ENCODE measurements at places on chromosomes 12 and 14.
A peak's percentile ranks its signal among the peaks of the same experiment; 100 is the strongest.

DNA sequence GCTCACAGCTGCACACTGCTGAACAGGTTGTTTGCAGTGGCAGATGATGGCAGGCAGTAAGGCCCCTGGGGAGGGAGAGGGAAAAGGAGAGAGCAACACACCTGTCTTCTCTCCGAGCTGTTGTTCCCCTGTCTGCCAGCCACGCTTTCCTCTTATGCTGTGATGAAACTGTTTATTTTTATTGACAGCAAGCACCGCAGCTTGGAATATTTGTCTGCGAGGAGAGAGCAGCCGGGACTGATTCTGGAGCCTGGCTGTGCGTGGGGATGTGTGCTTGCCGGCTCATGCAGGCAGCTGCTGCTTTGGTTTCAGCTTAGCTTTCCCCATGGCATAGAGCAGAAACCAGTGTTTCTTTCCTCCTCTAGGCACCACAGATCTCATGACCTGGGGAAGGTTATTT is 58.7 kb upstream of the KCNA5 start:
- peak; percentile 8 for DNase-seq

GRCh38 chr14:73757381-73757780 is 43.2 kb upstream of the PNMA1 start:
- no peak for DNase-seq

GRCh38 chr12:123929946-123930583 is 42.6 kb downstream of the CCDC92 start:
- DNase-seq: no peak

DNA sequence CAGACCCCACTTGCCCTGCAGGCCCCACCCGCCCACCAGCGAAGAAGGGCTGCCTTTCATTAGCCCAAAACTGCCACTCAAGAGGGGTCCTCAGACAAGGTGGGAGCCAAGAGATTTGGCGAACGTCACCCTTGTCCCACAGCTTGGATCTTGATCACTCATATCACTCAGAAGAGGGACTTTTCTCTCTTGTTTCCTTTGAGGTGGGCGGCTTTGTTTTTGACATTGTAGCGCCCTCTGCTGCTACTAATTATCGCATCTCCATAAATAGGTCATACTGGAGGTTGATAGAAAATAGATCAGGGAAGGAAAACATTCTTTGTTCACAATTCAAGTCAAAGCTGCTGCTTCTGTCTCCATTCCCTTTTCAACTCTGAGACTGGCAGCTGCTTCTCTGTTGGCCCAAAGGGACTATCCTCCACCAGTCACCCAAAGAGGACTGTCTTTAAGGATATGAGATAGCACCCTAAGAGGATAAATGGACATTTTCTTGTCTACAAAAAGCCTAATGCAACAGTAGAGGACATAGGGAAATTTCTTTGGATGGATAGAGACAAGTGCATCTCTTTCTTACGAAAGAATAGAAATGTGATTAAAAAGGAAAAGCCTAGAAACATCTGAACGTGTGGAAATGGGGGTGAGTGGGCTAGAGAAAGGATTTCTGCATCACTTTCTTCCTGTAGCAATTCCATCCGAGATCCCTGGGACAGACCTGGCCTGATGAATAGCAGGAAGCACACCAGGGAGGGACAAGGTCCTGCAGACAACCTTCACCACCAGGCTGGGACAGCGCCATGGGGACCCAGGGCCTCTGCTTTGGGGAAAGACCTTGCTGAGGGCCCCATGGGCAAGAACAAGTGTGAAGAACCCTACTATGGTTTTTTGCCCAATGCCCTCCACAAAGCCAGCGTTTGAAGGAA is 115.8 kb downstream of the DAD1 start:
- peak; percentile 12 for DNase-seq

DNA sequence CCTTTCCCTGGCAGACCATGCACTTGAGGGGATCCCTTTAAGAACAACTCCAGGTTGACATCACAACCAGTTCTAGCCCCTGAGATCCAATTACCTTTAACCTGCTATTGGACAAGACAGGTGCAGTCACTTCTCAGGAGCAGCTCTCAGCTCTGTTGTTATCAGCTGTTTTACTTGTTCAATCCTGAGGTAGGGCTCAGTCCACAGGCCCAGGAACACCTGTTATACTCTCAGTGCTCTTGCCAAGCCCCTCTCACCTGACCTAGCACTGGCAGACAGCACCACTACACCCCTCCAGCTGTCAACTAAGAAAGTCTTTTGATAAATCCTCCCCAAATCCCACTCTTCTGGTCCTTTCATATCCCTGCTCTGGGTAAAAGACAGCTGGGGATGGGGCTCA is 163.9 kb upstream of the TMTC2 start:
- DNase-seq: no peak

- no peak for DNase-seq
Observed at GRCh38 chr14:75306927-75307699, 28.5 kb downstream of the FOS start.

DNA sequence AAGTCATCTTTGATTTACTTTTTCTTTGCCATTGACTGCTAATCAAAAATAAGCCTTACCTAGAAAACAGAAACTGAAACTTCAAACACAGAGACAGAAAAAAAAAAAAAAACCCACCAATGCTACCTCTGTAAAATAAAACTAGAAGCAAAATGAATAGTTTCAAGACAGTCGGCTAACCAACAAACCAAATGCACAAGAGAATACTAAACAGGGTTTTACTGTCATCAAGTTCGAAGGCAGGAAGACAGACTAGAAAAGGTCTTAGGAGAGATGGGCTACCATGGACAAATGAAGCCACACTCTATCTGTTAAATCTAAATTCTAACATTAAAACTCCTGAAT is 59.5 kb downstream of the SEL1L start:
- no peak for DNase-seq

DNA sequence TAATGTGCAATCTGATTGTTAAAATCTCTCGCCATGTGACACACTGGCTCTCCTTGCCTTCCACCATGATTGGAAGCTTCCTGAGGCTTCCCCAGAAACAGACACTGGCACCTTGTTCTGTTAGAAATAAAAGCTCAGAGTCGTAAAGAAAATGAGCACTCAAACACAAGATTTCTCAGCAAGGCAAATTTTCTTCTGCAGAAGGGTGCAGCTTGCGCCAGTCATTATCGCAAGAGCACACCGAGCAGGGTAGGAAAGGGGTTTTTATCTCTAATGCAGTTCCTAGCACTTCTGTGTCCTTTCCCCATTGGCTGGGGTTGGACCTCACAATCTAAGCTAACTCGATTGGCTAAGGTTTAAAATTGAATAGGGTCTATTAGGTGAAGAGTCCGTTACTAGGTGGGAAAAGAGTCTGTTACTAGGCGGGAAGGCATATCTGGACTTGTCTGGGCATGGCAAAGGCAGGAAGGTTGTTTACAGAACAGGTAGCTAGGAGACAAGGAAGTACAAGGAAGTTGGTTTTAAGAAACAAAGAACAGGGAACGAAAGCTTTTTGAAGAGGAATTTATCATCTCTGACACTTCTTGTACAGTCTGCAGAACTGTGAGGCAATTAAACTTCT is 62.6 kb upstream of the BICD1 start:
- no peak for DNase-seq

DNA sequence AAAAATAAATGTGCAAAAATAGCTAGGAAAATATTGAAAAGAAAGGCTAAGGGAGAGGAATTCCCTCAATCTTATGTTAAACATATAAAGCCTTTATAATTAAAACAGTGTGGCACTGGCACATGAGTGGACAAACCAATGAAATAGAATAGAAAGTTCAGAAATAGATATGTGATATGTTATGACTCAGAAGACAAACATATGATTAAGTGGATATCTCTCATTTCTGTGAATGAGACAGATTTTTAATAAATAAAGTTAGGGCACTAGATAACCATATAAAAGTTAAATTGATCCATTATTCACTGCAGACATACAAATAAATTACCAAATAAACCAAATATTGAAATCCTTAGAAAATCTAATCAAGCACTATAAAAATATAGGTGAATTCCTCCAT is 73.0 kb downstream of the ALG10B start:
- no peak for DNase-seq

DNA sequence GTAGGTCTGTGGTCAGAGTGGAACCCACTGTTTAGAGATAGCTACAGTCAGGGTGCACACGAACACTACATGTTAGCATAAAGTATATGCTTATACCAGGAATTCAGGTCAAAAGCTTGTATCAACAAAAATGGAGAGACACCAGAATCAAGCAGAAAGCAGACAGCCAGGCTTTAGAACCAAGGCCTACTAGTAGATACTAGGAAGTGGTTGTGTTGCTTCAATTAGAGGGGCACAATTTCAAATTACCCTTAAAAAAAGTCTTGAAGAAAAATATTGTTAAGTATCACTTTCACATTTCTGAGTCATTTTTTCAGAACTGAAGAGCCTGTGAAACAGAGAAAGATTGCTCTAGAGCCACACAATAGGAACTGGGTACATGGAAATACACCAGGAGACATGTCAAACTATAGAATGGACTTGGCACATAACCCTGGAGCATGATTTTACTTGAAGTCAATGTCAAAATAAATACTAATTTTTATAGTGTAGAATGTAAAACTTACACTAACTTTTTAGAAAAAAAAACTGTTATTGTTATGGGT is 41.6 kb downstream of the LRRC9 start:
- DNase-seq: no peak

DNA sequence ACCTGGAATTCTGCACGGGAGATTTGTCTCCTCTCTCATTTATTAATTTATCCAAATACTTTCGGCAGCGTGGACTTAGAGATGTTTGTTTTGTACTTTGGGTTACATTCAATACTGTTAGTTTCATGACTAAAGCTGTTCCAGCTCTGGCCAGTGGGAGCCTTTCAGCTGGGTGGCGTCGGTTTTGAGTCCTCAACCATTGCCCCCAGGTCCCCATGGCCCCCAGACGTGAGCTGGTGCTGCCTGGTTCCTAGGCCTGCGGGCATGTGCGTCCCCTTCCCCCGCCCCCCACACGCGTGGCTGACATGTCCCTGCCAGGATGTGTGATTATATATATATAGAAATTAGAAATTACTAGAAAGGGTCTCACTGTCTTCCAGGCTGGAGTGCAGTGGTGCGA is 48.2 kb downstream of the KIF26A start:
- no peak for DNase-seq

GRCh38 chr12:9034095-9034494 is 44.7 kb downstream of the KLRG1 start:
- DNase-seq: no peak

- no peak for DNase-seq
Observed at GRCh38 chr14:33457617-33458016, 493.3 kb downstream of the EGLN3 start.

DNA sequence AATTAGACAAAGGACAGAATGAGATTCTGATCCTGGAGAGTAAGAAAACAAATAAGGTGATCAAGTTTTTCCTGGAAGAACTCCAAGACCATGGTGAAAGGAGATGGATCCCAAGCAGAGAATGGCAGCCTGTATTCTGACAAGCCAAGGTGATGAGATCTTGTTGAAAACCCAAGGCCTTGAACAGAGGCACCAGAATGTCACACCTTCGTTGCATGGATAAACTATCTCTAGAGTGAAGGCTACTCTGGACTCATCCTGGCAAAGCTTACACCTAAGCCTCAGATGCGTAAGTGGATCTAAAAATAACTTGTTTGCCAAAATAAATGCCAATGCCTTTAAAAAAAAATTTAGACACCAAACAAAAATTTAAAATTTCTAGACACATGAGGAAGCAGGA is 605.9 kb downstream of the ETNK1 start:
- no peak for DNase-seq

DNA sequence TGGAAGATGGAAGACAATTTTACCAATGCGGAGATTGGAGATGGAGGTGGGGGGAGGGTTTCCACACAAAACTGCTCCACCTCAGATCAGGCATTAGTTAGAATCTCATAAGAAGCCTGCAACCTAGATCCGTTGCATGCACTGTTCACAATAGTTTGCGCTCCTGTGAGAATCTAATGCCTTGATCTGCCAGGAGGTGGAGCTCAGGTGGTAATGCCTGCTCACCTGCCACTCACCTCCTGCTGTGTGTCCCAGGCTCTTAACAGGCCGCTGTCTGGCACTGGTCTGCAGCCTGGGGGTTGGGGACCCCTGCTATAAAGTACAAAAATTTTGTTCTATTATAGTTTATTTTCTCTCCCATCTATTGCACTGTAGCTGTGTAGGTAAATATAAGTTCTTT is 84.9 kb upstream of the FOXG1 start:
- DNase-seq: no peak

DNA sequence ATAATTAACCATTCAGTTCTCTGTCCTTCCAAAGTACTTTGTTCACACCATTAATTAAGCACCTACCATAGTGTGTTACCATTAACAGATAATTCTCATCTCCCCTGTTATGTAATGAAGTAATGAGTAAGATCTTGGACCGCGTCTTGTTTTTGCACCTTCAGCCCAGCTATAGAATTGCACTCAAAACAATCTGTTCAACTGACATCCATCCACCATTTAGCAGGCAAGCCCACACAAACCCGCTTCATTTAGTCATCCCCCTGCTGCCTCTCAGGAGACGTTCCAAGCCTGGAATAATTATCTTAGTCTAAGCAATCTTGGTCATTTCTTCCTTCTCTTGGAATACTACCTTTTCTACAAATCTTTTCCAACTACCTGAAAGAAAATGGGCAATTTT is 74.4 kb downstream of the DUSP16 start:
- no peak for DNase-seq

GRCh38 chr14:104517426-104517825 is 62.1 kb upstream of the C14orf180 start:
- DNase-seq: no peak

DNA sequence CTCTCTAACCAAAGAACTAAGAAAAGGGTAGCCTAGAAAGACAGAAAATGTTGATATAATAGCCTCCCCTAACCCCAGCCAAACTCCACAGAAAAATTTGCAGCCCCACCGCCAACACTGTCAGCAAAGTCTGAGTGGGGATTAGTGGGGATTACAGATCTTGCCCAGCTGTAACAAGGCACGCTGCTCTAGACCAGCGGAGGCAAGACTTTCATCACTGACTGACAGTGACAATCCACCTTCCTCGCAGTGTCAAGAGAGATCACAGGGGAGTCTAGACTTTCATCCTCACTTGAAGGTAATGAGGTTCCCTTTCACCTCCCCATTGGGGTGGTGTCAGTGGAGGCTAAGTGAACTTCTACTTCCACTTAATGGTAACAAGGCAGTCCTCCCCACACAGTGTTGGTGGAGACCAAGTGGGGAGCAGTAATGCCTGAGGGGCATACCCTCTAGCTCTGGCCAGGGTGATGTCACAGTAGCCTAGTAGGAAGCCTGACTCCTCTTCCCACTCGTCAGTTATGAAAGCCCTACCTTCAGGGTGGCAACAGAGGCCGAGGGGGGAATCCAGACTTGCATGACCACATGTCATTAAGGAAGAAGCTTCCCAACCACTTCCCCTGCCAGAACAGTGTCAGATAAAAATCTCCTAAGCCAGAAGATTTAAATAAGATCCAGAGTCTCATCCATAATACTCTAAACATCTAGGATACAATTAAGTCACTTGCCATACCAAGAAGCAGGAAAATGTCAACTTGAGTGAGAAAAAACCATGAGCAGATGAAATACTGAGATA is 91.7 kb upstream of the RASSF8 start:
- no peak for DNase-seq

DNA sequence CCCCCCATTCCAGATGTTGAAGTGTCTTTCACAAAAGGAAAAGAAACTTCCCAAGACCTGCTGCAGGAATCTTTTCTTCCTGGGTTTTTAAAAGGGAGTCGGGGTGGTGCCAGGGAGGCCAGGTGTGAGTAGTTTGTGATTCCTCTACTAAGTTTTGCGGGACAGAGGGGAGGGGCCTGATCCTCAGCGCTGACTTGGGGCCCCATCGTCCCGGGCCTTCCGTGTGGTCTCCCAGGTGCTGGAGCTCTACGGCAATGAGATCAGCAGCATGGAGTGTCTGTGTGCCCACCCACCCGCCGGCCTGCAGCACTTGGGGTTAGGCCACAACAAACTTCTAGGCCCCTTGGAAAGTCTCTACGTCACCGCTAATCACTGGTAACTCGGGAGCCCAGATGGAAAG is 4.5 kb downstream of the LRRC43 start:
- no peak for DNase-seq
